SIG-M5 (cell line): ENCODE measurements at places on chromosomes 16 and 17.

DNA sequence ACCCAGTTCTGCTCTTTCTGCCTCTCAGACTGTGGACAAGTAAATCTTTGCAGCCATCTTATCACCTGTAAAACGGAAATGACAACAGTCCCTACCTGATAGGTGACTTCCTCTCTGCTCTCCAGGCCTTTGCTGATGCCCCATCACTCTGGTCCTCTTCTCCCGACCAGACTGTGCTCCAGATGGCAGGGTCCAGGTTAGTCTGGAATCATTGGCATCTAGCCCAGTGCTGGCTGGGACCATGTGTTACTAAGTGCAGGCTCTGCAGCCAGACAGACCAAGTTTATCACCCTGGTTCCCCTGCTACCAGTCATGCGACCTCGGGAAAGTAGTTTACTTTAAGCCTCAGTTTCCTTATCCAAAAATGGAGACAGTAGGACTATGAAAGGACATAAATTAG is 1.8 kb upstream of the NUBP1 start:
- no peak for DNase-seq

DNA sequence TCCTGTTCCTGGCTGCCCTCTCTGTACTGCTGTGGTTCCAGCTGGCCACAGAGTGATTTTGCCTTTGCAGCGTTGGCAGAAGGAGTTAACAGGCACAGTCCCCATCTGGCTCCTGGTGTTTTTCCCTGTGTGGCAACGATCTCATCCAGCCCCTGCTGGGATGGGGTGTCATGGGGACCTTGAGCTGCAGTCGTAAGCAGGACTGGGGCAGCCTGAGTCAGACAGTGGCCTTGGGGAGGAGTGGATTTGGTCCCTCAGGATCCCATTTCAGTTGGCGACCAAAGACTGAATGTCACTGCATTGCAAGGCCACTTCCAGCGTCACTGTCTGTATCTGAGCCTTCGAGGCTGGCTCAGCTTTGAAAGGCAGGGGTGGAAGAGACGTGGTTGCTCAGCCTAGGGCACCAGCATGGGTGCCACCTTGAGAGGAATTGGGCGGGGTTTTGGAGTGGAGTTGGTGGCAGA is 11.9 kb downstream of the TMEM94 start:
- DNase-seq = no peak

DNA sequence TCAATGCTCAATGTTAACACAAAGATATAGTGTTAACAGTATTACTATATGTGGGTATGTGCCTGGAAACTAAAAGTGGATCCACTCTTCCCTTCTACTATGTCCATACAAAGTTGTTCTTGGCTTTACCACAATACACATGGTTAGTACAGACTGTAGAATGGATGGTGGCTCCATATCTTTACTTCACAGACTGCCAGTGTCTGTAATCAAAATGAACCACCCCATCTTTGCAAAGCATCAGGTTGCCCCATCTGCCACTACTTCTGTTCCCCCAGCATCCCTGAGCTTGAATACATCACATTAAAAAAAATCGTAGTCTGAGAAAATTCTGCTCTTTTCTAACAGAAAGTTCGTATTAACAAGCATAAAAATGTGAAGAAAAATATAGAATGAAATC is 30.0 kb downstream of the USP32 start:
- no peak for DNase-seq

DNA sequence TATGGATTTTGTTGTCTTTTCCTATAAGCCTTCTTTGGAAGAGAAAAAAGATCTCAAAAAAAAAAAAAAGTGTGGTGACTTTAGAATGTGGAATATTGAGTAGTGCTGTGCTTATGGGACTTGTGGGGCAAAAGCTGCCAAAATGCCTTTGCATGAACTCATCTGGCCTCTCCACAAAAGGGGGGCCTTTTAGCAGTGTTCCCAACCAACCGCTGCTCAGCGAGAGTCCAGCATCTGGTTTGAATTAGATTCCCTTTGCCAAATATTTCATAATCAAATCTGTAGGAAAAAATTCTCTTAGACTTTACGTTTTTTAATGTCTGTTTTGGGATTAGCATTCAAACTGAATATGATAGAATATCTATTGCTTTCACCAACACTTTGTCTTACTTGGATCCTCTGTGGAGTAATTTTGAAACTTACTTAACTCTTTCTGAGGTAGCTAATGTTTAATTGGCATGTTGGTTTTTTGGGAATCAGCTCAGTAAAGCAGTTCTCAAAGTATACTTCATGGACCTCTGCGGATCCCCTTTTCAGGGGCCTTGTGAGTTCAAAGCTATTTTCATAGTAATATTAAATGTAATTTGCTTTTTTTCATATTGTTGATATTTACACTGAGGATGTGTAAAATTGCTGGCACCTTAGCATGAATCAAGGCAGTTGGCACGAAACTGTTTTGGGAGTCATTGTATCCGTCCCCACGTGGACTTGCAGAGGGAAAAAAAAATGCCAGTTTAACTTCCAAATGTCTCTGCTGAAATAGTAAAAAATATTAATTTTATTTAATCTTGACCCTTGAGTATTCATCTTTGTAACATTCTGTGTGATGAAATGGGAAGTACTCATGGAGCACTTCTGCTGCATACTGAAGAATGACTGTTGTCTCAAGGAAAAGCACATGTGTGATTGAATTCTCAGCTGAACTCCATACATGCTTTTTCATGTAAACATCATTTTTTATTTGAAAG is 34.7 kb upstream of the VPS4A start:
- no peak for DNase-seq

DNA sequence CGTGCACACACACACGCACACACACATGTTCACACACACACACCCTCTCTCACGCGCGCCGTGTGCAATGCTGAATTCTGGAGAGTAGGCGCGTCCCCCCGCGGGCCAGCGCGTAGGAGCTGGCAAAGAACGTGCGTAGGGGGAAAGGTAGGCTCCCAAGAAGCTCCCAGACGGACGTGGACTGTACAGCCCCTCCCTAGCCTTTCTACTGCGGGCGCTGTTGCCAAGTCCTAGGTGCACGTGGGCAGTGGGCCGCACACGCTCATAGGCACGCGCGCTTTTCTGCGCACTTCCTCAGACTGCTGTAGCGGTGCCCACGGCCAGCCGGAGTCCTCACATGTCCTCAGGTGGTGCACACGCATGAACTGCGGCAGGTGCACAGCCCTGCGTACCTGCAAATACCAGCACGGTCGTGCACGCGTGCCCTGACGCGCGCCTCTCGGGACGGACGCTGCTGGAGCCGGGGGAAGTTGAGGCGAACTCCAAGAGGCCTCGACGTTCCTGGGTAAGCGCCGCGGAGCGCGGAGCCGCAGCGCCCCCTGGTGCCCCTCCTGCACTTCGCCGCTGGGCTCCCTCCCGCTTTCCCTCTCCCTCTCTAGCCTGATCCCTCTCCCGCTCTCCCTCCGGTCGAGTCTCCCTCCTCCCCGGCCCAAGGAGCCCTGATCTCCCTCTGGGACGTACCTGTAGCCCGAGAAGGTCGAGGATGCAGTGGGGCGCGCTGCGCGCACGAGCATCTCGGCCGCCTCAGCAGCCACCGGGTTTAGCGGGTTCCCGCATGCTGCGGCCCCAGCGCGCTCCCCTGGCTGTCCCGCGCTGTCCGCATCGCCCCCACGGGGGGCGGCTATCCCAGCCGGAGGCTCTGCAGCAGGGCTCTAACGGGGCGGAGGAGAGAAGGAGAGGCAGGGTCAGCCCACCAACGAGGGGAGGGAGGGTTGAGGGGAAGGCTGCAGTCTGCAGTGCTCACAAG is 749 bp downstream of the GRIN2A start:
- no peak for DNase-seq

GRCh38 chr16:54817940-54818574 is 112.6 kb upstream of the IRX5 start:
- no peak for DNase-seq

DNA sequence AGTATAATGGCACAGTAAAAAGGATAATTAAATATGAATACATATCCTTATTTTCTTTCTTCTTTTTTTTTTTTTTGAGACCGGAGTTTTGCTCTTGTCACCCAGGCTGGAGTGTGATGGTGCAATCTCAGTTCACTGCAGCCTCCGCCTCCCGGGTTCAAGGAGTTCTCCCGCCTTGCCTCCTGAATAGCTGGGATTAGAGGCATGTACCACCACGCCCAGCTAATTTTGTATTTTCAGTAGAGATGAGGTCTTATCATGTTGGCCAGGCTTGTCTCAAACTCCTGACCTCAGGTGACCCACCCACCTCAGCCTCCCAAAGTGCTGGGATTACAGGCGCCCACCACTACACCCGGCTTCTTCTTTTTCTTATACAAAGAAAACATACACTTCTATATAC is 12.0 kb downstream of the GABARAPL2 start:
- no peak for DNase-seq

DNA sequence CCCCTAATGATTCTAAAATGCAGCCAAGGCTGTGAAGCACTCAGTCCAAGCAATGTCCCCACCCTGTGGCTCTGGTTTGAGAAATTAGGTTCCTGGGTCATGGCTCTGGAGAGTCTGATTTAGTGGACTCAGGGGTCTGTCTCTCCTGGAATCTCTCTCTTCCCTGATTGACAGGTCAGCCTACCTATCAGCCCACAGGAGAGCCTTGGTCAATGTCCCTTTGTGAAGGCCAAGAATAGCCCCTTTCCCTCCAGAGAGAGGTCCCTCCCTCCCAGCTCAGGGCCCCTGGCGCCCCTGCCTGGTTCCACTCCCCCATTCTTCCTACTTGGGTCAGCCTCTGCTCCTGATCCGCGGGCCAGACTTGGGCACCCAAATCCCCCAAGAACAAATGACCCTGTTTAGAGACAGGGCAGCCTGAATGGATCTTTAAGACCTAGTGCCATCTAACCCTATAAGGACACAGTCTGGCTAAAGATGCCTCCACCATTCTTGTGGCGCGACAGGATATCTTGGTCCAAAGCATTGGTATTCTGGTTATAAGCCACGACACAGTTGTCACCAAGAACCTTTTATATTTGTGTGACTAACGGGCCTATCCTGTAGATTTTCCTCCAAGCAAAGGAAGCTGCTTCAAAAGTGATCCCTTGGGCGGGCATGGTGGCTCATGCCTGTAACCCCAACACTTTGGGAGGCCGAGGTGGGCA is 38.3 kb upstream of the PRSS54 start:
- DNase-seq = no peak

GRCh38 chr17:3918372-3919122 is 2.3 kb upstream of the P2RX1 start:
- DNase-seq = no peak

- DNase-seq = no peak
Measured at GRCh38 chr17:45101883-45102811, 30.2 kb downstream of the PLCD3 start.

DNA sequence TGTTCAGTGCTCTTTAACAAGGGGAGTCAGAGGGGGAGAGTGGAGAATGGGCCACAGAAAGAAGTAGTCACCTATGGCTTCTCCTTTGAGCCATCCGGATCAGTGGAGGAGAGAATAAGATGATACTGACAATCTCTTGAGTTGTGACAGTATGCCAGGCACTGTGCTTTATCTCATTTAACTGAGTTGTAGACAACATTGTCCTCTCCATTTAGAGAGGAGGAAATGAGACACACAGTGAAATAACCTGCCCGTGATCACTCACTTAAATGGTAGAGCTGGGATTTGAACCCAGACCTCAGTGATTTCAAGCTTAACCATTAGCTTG is 17.8 kb upstream of the EEF2K start:
- DNase-seq = no peak

GRCh38 chr17:78954684-78955083 is 25.0 kb downstream of the LGALS3BP start:
- DNase-seq = no peak

- DNase-seq = no peak
Measured at GRCh38 chr16:79339863-79340262, 260.7 kb downstream of the MAF start.

GRCh38 chr16:21260870-21261791 is 17.0 kb downstream of the CRYM start:
- DNase-seq = no peak

DNA sequence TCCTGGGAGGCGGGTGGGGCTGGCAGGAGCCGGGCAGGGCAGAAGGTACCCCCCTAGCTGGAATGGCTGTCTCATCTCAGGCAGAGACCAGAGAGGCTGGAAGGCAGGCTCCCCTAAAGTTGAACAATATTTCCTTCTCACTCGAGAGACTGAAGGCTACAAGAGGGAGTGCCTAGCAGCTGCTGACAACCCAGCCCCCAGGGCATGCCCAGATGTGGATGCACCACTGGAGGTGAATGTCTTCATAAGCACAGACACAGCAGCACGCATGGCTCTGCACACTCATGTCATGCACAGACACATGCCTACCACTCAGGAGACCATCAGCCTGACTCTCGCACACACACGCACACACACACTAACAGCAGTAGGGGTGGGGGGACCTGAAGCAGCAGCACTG is 179.0 kb downstream of the CCT6B start:
- DNase-seq = no peak

DNA sequence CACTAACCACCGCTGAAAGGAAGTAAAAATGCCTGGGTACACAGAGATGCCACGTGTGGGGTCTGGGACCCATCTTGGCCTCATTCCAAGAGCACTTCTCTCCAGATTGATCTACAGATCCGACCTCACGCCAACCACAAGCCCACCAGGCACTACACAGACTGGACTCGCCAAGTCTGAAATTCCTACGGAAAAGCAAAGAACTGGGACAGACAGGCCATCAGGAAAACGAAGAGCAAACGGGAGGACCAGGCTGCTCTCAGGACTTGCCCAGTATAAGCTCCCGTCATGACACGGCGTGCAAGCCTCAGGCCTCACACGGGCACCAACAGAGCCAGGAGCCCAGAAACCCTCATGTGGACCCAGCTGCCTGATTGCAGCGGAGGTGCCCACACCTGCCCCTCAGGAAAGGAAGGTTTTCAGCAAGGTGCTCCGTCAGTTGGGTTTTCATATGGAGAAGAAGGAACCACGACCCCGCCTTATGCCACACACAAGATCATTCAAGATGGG is 20.1 kb upstream of the C16orf95 start:
- no peak for DNase-seq

DNA sequence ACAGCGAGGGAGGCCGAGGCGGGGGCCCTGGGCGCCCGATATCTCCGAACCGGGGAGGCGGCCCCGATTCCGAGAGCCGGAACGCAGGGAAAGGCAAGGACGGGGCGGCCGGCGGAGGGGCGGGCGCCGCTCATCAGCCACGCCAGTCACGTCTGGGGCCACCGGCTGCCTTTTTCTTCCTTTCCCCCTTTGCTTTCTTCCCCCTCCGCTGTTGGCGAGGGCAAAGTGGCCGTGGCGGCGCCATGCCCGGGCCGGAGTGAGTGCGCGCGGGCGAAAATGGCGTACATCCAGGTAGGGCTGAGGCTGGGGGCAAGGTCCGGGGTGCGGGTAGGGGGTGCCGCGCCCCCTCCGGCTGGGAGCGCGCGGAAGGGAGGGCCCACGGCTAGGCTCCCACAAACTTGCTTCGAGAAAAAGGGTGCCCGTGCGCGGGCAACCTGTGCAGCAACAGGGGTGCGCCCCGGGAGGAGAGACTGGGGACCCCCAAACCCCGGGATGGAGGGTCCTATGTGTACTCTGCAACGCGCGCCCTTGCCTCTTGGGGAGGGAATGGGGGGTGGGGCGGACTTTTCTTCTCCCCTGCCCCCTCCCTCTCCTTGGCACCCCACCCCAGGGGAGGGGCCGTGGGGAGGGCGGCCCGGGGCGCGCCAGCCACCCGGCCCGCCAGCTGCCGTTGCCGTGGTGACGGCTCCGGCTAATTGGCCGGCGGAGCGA is 486 bp downstream of the SYT17 start:
- no peak for DNase-seq
